ENCODE measurements at places on chromosomes 2 and 18. TPM values are rescaled to one million over a fixed set of nuclear protein-coding genes. Genes with fewer than 3 reads are reported as not detected.

RIT2 gene
- not detected for total RNA-seq

C1QL2 gene
- not detected for total RNA-seq

IL36B gene
- total RNA-seq, result not detected

RNF125 gene
- total RNA-seq, result 1.5 TPM

EPG5 gene
- 16.7 TPM for total RNA-seq

RTKN gene
- 18.5 TPM for total RNA-seq

GRCh38 chr18:22946217-22946616 lies 13.1 kb downstream of the RBBP8 start:
- no peak for DNase-seq

- DNase-seq, result no peak
These were observed 76.9 kb downstream of the DHRS9 start for GRCh38 chr2:169146220-169146619.

GRCh38 chr2:181973171-181973783 lies 12.4 kb upstream of the PPP1R1C start:
- DNase-seq, result no peak

GRCh38 chr2:158407031-158407430 lies 49.5 kb downstream of the CCDC148 start:
- DNase-seq, result no peak

DNA sequence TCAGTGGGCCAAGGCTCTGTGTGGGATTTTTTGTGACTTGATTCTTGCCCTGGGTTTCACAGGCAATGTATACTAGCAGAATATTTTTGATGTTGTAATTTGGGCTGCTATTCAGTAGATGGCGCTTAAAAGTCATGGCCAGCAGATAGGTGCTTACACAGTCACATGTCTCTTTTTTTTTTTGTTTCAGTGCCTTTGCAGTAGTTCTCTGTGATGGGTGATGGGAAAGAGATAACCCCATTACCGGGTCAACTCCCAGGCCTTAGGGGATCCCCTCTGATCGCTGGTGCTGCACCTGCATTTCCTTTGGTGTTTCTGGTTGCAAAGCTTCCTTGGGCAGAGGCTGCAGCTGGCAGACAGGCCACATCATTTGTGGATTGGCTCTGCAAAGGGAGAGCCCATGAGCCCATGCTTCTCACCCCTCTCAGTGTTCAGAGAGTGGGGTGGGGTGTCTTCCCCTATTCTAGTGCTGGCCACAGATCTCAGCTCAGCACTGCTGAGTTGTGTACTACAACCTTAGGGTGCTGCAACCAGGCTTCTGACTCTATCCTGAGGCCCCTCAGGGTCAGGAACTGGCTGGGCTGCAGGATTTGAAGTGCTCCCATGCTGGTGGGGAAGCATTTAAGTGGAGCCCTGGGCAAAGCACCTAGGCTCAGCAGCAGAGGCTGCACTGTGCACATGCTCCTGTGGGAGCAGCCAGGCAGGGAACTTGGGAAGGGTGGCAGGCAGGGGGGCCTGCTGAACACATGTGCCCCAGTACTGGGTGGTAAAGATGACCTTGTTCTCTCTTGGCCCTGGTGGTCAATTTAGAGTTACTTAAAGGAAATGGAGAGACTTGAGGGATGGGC lies 219.8 kb upstream of the SPHKAP start:
- no peak for DNase-seq

DNA sequence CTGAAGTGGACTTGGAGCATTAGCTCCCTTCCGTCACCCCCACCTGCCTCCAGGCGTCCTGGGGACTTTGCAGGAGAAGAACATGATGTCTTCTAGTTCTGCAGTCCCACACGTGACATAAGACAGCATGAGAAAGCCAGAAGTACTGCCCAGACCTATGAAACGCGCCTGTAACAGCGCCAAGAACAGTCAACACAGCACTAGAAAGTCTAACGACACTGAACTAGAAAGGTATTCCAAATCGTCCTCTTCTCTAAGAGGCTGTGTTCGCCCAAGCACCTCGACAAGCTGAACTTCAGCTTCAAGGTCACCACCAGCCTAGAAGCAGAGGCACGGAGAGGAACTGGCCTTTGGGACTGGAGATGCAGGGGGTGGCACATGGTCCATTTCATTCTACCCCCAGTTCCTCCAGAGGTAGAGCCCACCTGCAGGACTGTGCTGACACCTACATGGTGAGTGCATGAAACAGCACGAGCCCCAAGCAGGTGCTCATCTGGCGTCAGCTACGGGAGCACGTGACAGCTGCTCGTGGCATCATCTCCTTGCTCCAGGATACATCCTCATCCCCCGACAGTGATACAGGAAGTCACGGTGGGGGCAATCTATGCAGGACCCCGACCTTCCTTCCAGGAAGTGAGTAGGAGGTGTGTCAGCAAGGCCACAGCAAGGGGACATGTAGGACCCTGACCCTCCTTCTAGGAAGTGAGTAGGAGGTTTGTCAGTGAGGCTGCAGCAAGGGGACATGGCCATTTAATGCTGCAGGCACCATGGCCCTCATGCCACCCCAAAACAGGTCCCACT lies 3.7 kb downstream of the HDAC4 start:
- DNase-seq, result peak; percentile 71

- DNase-seq, result no peak
These were observed 490.7 kb upstream of the ZEB2 start for GRCh38 chr2:145010635-145011034.

GRCh38 chr2:9093324-9093723 lies 89.8 kb upstream of the MBOAT2 start:
- DNase-seq, result no peak

- DNase-seq, result peak; percentile 79
These were observed 111.4 kb downstream of the FTCDNL1 start for GRCh38 chr2:199739413-199740110.

GRCh38 chr2:168145011-168145410 lies 102.4 kb downstream of the STK39 start:
- no peak for DNase-seq

- no peak for DNase-seq
These were observed 187.4 kb downstream of the BCL2 start for GRCh38 chr18:63131959-63132818.

DNA sequence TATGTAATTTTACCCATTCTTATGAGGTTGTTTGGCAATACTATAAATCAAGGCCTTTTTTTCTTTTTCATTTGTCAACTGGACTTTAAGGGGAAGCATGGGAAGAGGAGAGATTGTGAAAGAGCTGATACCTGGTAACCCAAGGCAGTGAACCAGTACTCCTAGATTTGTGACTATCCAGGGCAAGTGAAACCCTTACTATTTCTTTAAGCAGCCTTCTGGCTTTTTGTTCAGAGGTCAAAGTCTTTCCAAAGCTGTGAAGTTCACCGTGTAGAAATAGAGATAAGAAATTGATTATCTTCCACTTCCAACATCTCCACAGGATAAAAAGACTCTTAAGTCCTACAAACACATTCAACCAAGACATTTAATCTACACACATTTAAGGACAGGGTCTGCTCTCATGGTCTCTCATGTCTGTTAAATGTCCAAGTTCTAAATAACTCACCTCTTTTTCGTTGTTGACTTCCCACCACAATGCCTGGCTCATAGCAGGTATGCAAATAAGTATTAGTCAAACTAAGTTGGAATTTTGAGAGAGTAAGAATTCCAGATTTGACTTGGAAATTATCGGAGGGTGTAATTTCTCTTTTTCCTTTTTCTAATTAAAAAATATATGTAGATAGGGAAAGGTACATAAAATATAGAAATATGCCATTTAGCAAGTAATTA lies 485.8 kb downstream of the STK39 start:
- DNase-seq, result no peak

DNA sequence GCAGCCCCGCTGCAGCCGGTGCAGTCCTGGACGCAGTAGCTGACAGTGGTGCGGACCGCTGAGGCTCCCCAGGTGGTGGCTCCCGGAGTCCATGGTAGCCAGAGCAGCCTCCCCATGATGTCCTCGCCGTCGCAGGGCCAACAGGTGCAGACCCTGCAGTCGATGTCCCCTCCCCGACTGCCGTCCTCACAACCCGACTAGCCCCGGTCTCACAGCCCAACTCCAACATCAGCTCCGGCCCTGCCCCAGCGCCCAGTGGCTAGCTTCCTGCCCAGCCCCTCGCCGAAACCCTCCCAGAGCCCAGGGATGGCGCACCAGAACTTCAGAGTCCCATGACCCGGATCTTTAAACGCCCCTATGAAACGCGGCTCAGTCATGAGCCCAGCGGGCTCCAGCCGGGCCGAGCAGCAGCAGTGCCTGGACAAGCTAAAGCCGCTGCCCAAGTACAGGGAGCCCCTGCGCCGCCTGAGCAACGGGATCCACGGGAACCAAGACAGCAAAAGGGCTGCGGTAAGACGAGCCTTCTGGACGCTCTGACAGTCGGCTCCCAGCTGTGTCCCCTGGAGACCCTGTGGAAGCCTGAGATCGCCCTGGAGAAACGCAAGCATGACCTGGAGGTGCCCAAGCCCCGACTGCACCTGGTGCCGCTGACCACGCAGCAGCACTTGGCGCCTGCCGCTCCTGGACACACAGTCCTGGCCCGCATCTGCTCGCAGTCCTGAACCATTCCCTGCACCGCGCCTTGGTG lies 53.8 kb upstream of the TUBA3E start:
- peak; percentile 66 for DNase-seq

GRCh38 chr18:56803051-56803450 lies 151.9 kb downstream of the WDR7 start:
- DNase-seq, result no peak

DNA sequence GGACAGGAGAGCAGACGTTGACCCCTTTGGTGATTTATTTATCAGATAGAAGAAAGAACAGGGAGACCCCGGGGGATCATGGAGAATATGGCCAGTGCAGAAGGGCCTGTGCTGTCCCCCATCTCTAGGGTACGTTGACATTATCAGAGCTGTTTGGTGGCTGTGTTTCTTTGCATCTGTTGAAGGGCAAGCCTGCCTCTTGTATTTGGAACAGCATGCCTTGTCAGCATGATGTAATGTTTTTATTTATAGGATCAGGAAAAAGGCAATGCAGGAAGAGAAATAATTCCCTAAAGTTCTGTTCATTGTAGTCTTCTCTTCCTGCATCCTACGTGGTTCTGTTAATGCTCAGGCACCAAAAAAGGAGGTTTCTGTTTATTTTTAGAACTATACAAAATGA lies 49.8 kb upstream of the CABYR start:
- DNase-seq, result no peak

DNA sequence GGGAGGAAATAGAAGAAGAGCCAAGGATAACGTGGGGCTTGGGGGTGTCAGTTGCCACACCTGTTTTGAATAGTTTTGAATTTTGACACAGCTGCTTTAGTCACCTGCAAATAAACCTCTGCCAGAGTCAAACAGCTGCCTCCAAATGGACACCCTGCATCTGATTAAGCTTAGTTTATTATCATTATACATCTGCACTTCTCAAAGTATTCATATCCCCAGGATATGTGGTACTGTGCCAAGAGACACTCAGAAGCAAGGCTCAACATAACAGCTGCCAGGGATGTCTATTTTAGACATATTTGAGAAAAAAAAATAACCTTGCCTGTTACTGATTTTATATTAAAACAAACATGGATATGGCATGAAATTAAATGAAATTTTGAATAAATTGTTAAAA lies 122.5 kb upstream of the WDR75 start:
- DNase-seq, result no peak

- no peak for DNase-seq
These were observed 44.7 kb downstream of the RAPH1 start for GRCh38 chr2:203490391-203490790.

DNA sequence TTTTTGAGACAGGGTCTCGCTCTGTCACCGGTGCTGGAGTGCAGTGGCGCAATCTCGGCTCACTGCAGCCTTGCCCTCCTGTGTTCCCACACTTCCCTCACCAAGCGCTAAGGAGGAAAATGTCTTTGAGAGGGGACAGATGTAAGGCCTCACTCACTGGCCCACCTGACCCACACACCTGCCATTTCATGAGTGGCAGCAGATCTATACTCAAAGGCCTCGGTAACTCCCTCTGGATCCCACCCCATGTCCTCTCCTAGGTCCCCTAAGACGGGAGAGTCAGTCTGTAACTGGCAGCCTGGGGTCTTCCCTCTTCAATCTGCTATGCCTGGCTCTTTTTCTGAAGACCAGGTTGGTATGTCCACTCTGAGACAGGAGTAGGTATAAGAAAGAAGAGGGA lies 12.9 kb downstream of the TMEM247 start:
- no peak for DNase-seq

- DNase-seq, result no peak
These were observed 2.2 kb downstream of the UBXN4 start for GRCh38 chr2:135743860-135744259.

GRCh38 chr2:69316550-69316949 lies 70.5 kb downstream of the GFPT1 start:
- no peak for DNase-seq

GRCh38 chr2:61220768-61221167 lies 58.8 kb downstream of the C2orf74 start:
- DNase-seq, result no peak

DNA sequence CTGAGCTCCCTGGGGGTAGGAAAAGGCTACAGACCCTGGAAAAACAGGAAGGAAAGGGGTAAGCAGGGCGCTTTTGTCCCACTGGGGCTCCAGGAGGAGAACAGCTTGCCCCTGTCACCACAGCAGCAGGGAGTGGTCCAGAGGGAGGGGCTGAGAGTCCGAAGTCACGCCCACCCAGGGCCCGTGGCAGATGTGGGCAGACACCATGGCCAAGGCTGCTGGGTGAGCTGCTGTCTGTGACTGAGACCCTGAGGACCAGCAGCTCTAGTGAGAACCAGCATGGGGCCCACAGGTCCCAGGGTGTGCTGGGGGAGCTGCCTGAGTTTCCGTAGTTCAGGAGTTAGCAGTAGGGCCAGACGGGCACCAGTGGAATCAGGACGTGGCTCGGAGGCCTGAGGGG lies 162.0 kb downstream of the SPP2 start:
- no peak for DNase-seq

DNA sequence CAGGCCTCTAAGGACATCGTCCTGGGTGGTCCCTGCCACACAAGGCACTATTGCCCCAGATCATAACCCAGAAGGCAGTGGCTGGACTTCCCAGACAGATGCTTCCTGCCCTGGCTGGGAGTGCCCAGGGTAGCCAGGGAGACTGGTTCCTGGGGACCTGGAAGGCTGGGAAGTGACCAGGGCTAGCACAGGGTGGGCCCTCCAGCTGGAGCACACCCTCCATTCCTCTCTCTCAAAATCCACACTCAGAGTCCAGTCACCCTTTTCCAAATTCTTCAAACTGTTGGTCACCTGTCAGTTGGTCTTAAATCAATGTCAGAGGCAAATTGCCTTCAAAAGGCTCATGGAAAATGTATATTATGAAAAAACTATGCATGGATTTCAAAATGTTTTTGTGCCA lies 11.6 kb upstream of the TUBB6 start:
- no peak for DNase-seq

GRCh38 chr2:235594041-235594440 lies 100.2 kb downstream of the AGAP1 start:
- DNase-seq, result no peak

GRCh38 chr2:109454304-109454703 lies 159.5 kb downstream of the SEPTIN10 start:
- peak; percentile 72 for DNase-seq

DNA sequence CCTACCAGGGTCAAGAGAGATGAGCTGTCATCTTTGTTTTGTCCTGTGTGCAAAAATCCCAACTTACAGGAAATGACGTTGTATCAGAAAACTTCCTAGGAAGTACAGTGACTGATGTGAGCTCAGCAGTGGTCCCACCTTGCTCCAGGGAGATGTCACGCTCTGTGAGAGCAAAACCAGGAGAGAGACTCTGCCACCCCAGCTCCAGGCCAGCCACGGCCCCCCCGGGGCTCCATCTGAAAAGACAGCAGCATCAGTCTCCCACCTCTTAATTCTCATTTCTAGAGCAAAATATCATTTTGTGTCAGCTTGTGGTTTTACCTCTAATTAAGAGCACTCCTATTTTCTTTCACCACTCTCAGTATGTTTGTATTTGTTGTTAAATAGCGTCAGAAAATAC lies 57.5 kb downstream of the MYL12B start:
- DNase-seq, result no peak

Measured in cardiac septum (tissue), 1 donor.